ENCODE measurements at places on chromosomes 1 and 21. TPM values are rescaled to one million over a fixed set of nuclear protein-coding genes. Genes with fewer than 3 reads are reported as not detected.
A peak's percentile ranks its signal among the peaks of the same experiment; 100 is the strongest.

GRCh38 chr1:160910170-160910750 lies 25.3 kb upstream of the ITLN1 start:
- no peak for DNase-seq

- no peak for DNase-seq
Measured at GRCh38 chr21:38930853-38931252, 125.1 kb downstream of the ETS2 start.

- no peak for DNase-seq
Measured at GRCh38 chr1:180195916-180196315, 34.1 kb upstream of the LHX4 start.

DNA sequence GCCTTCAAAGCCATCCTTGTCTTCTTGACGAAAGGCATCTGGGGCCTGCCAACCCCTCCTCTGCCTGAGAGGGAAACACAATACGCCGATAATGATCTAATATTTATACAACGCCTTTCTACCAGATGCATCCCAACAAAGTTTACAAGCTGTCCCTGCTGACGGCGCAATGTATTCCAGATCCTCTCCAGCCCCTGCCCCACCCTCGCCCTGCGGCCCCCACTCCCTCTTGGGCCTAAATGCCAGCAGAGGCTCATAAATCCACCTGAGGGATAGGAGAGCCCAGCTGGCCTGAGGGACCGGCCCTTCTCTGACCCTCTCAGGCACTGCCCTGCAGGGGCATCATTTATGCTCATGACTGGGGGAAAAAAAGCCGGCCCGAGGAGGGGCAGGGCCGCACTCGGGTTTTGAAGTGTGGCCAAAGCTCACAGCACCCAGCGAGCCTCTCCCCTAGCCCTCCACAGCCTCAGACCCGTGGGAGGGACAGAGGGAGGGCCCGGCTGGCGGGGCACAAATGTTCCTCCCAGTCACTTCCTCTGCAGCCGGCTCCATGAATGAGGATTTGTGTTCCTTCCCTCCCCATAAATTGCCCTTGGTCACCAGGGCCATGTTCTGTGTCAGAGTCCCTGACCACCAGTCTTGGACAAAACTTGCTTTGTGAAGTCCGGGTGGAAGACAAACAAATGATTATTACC lies 140.3 kb downstream of the FOXD2 start:
- DNase-seq, result no peak

DNA sequence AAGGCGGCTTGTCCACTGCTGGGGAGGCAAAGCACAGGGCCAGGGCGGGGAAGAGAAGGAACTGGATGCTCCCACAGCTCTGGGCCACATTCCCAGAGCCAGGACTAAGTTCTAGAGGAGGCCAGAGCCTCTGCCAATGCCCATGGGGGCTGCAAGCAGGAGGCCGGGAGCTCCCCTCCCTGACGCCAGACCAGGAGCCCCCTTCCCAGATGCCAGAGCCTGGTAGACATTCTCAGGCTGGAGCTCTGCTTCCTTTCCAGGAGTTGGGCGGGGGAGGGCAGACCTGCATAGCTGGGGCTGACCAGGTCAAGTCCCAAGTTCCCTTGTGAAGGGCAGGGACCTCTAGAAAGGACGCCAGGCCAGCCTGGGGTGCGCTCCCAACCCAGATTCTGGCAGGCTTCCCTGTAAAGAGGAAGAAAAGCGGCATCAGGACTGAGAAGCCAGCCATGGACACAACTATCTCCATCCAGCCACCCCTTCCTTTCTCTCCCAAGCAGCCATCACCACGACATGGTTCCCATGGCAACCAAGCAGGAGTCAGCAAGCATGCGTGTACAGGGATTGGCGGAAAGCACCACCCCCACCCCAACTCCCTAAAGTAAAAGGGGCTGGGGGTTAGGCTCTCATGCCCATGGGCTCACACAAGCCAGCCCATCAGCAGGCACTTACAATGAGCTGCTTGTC lies 13.4 kb downstream of the KIF21B start:
- no peak for DNase-seq

GRCh38 chr1:20521960-20522861 lies 14.3 kb upstream of the MUL1 start:
- peak; percentile 63 for DNase-seq

DNA sequence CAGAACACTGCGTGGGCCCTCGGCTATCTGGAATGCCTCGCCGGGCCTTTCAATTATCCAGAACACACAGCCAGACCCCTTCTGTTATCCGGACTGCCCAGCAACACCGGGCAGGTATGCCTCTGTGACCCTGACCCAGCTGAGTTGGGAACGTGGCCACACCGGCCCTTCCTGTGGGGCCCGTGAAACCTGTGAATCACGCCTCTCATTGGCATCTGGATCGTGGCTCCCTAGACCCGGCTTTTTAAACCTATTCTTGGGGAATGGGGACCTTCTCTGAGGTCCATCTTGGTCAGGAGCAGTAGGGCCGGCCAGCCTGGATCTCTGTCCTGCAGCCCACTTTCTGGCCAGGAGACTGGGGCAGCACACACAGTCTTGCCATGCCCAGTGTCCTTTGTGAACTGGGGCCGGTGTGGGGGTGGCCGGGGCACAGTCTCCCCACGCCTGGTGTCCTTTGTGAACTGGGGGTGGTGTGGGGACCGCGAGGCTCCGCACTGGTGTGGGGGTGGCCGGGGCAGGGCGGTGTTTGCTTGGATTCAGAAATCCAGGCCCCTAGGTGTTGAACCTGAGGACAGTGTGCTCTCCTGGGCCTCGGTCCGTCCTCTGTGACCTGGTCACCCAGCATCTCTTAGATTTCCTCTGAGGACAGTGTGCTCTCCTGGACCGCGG lies 11.1 kb downstream of the COL18A1 start:
- peak; percentile 64 for DNase-seq

ARMH1 gene
- total RNA-seq, result 0.78 TPM

- no peak for DNase-seq
Measured at GRCh38 chr1:8670371-8670818, 147.0 kb downstream of the RERE start.

DNA sequence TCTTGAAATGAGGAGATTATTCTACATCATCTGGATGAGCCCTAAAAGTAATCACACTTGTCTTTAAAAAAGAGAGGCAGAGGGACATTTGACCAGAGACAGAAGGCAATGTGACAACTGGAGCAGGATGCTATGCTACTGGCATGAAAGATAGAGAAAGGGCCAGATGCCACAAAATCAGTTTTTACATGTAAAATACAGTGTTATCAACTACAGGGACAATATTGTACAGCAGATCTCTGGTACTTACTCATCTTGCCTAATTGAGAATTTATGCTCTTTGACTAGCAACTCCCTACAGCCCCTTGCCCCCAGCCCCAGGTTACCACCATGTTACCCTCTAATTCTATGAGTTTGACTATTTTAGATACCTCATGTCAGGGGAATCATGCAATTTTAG lies 633.4 kb downstream of the LTN1 start:
- DNase-seq, result no peak

GRCh38 chr21:34670962-34671348 lies 2.2 kb downstream of the CLIC6 start:
- DNase-seq, result no peak

GRCh38 chr1:97137862-97138514 lies 416.4 kb downstream of the PTBP2 start:
- no peak for DNase-seq

CCDC27 gene
- not detected for total RNA-seq

GSTM1 gene
- total RNA-seq, result not detected

OR2T2 gene
- total RNA-seq, result not detected

RNF223 gene
- total RNA-seq, result not detected

DNA sequence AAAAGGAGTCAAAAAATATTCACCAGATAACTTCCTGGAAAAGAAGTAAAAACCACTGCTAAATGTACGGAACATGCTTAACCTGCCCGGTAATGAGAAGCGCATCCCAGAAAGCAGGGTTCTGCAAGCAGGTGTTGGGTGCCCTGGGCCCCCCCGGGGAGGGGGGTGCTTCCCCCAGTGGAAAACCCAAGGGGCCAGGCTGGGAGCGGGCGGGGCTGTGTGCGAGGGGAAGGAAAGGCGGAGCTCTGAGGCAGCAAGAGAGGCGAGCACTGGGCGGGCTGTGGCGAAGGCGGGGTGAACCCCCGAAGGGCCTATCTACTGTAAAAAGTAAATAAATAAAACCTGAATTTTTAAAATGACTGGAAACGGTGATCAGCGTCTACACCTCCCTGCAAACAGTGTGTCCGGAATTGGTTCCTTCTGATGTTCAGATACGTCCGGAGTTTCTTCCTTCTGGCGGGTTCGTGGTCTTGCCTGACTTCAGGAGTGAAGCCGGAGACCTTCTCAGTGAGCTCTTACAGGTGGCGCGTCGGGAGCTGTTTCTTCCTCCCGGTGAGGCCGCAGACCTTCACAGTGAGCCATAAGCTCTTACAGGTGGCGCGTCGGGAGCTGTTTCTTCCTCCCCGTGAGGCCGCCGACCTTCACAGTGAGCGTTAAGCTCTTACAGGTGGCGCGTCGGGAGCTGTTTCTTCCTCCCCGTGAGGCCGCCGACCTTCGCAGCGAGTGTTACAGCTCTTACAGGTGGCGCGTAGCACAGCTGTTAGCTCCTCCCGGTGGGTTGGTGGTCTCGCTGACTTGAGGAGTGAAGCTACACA lies 13.4 kb downstream of the FTCD start:
- DNase-seq, result peak; percentile 62

GRCh38 chr21:45129189-45129923 lies 55.0 kb downstream of the ADARB1 start:
- no peak for DNase-seq

DNA sequence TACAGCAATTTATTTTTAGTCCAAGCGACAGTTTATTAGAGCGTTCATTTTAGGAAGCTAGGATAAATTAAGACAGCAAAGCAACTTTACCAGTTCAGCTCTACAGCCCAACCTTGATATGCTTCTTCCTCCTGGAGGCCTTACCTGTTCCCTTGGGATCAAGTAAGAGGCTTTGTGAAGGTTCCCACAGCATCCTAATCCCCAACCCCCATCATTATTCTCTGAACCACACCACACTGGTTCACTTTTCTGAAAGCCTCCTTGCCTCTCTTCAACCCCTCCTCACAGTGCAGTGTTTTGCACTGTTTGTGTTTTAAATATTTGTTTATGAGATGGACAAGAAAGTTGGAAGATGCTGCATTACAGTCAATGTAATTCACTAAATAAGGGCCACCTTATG lies 126.3 kb upstream of the CXADR start:
- no peak for DNase-seq

GRCh38 chr1:5740865-5741860 lies 251.1 kb downstream of the NPHP4 start:
- no peak for DNase-seq

RIPPLY3 gene
- not detected for total RNA-seq

GRCh38 chr1:7538849-7539768 lies 232.0 kb upstream of the VAMP3 start:
- DNase-seq, result no peak

SMIM1 gene
- total RNA-seq, result 13.0 TPM

ABL2 gene
- 8.5 TPM for total RNA-seq

DNA sequence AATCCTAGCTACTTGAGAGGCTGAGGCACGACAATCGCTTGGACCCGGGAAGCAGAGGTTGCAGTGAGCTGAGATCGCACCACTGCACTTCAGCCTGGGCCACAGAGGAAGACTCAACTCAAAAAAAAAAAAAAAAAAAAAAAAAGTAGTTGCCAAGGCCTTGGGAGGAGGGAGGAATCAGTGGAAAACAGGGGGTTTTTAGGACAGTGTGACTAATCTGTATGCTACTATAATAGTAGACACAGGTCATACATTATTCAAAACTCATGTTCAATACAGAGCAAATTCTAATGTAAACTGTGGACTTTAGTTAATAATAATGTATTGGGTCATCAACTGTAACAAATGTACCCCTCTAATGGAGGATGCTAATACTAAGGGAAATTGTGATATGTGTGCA lies 51.7 kb upstream of the CTPS1 start:
- DNase-seq, result no peak

FCRL1 gene
- total RNA-seq, result not detected

HEYL gene
- 19.8 TPM for total RNA-seq

- no peak for DNase-seq
Measured at GRCh38 chr1:114660238-114660637, 9.6 kb downstream of the DENND2C start.

SIM2 gene
- total RNA-seq, result not detected

- DNase-seq, result no peak
Measured at GRCh38 chr1:36199934-36200741, 24.1 kb upstream of the THRAP3 start.

GABRD gene
- 0.49 TPM for total RNA-seq

DNA sequence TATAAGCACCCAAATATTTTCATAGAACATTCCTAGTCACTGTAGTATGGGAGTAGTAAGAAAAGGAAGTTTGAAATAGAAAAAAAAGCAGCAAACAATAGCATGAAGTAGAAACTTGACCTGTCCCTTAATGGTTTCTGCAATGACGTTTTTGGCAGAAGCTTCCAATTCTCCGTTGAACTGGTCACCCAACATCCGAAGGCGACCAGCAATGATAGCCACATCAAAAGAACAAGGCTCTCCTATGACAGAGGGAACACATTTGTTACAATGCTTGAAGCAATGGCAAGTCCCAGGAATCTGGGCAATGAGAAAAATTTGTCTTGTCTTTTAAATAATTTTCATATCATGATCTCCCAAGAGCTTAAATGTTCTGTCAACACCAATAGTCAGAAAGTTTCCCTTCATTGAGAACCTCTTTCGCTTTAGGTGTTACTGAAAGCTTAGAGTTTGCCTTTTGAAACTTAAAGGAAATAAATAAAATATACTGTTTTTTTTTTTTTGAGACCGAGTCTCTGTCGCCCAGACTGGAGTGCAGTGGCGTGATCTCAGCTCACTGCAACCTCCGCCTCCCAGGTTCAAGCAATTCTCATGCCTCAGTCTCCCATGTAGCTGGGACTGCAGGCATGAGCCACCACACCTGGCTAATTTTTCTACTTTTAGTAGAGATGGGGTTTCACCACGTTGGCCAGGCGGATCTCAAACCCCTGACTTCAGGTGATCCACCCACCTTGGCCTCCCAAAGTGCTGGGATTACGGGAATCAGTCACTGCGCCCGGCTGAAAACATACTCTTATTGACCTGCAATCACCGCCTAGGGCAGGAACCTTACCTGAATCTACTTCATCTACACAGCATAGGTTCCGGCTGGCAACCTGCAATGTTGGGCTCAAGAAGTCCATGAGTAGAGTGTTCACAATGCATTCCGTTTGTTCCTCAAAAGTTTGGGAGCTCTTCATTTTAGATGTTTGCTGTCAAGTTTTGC lies 672 bp downstream of the BCL2L15 start:
- DNase-seq, result no peak

DDAH1 gene
- 8.3 TPM for total RNA-seq

DNA sequence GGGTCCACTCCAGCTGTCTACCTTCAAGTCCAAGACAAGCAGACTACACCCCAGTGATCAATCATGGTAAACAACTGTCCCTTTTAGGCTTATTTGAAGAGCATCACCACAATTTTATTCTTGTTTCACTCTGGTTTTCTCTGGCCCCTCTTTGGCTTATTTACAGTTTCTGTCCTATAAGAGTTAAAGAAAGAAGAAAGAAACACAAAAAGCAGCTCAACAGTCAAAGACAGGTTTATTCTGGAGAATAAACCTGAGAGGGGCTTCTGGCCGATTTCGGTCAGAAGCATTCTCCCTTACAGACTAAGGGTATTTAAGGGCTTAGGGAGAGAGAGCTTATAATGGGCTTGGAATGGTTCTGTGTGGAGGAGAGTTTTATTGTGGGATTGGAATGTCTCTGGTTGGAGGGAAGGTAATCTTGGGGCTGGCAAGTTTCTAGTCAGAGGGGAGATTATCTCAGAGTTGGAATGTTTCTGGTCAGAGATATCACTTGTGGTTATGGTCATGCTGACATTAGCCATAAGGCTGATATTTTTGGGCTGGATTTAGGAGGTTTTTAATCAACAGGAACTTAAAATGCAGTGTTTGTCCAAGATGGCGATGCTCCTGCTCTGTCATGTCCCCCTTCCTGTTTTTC lies 161.0 kb downstream of the URB2 start:
- DNase-seq, result no peak

- DNase-seq, result no peak
Measured at GRCh38 chr1:18344755-18345154, 136.0 kb upstream of the KLHDC7A start.

Measured in Right ventricle myocardium inferior (tissue), 1 donor.